Stimulated activated CD4-positive, alpha-beta T cell treated with anti-CD3 and anti-CD28 coated beads, Interleukin-1b, Interleukin-23, amount 100 ng/mL, for 1 hour (primary cell): ENCODE measurements at places on chromosomes 6 and 20.
A peak's percentile ranks its signal among the peaks of the same experiment; 100 is the strongest.

GRCh38 chr20:671252-672030 is 4.2 kb downstream of the SCRT2 start:
- DNase-seq, result no peak

- no peak for DNase-seq
These were observed 491.4 kb upstream of the RNF217 start for GRCh38 chr6:124470803-124471202.

DNA sequence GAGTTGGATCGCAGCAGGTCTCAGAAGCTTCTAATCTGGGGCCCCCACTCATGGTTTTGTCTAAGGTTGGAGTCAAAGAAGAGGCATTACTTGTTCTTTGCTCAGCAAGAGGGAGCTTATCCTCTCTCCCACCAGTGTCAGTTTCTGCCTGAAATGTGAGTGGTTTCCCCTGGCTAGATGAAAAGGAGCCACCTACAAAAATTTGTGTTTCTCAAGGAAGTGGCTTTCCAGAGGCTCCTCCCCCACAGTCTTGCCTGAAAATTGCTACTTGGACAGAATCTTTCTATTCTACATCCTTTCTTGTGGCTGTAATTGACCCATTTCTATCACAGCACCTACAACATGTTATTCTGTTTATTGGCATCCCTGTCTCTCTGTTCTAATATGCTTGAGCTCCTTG is 37.9 kb downstream of the SCML4 start:
- no peak for DNase-seq

DNA sequence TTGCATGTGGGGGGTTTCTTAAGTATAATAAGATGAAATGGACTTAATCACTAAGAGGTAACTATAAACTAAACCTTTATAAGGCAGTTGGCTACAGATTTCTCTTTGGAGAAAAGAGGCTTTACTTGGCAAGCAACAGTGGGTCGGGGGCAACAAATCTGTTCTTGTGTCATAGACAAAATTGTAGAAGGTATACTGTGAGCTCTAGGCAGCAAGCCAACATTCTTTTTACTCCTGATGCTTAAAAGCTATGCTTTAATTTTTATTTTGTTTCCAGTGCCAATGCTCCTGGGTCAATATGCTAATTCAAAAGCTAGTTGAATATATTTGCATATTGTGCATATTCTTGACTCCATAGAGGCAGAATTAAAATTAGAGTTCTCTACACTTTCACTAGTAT is 495.4 kb downstream of the BTBD3 start:
- no peak for DNase-seq

DNA sequence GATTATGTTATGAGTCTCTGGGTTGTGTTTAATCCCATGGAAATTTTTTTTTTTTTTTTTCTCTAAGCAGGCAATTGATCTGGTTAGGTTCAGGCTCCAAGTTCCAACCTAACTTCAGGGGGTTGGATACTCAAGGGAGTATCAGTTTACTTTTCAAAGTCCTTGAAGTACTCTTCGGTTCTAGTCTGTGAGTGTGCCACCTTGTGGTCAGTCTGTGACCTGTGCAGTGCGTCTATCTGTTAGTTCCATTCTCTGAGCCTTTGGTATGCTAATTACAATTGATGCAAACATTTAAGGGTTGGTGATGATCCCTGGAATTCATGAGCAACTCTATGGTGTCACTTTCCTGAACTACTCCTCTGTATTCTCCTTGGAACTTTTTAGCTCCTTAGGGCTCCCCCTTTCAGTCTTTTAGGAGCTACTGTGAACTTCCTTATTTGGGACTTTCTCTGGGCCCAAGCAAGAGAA is 342.0 kb downstream of the SOX4 start:
- no peak for DNase-seq

- no peak for DNase-seq
These were observed 91.9 kb downstream of the FAM217A start for GRCh38 chr6:3987053-3987452.

DNA sequence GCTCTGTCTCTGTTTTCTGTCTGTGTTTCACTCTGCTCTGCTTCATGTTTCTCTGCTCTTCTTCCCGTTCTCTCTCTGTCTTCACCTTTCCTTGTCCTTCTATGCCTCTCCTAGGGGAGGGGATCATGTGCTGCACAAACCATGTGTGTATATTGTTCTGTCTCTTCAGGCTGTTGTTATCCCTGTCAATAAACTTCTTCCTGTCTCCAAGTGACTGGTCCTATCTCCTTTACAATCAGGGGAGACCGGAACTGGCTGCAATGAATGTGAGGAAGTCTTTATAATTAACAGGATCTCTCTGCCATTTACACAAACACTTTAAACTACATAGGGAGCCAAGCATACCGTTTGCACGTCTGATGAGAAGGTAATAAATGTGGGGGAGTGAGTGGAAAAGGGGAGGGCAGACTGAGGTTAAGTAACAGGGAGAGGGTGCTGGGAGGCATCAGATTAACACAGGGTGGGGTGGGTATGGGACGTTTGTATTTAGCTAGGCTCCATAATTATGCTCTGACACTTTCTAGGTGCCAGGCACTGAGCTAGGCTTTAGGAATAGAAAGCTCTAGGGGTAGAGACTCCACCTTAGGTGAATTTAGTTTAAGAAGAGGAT is 626.1 kb downstream of the DHX35 start:
- no peak for DNase-seq

- no peak for DNase-seq
These were observed 66.8 kb upstream of the BTBD3 start for GRCh38 chr20:11850901-11851300.

GRCh38 chr20:37408302-37409193 is 62.6 kb downstream of the SRC start:
- no peak for DNase-seq

DNA sequence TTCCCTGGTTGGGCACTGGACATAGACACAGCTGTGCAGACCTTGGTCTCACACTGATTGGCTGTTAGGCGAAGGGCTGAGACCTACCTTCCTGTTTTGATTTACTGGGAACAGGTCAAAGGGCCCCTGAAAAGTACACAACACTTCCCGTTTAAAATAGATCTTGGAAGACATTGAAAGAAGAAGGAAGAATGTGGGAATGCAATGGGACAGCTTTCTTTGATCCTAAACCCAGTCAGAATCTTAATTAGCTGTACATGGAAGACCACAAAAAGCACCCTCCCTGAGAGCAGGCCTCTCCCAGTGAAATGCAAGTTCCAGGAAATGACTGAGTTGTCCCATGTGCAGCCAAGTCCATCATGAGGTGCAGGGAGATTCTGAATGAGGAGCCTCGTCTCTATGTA is 83.6 kb upstream of the EXOC2 start:
- DNase-seq, result no peak

- no peak for DNase-seq
These were observed 20.3 kb downstream of the TTPAL start for GRCh38 chr20:44495802-44496481.

- DNase-seq, result no peak
These were observed 40.4 kb upstream of the MCUR1 start for GRCh38 chr6:13854716-13855250.

DNA sequence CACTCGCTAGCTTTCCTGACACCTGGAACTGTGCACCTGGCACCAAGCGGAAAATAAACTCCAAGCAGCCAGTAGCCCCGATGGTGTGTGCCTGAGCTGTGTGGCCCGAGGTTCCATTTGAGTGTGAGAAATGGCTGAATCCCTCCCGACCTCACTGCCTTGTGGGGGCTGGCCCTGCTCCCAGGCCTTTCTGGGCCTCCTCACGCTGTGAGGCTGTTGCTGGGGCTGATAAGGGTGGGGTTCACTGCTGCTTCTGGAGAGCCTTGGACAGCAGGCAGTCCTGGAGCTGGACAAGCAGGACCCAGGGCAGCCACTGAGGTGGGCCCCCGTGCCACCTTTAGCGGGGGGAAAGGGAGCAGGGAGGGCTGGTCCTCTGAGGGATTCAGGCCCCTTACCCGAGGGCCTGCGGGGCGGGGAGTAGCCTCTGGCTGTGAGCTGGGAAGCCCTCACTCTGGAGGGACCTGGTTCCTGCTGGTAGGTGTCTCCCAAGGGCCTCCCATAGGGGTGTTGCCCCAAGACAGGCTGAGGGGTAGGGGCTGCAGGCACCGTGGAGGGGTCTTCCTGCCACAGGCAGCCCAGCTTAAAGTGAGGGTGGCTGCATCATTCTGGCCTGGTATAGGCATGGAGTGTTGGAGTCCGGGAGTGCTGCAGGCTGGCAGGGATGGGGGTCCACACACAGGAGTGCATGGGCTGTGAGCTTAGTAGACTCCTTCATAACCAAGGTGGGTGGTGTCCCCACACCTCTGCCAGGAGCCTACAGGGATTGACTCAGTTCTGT is 1.7 kb downstream of the PPDPF start:
- DNase-seq, result no peak

DNA sequence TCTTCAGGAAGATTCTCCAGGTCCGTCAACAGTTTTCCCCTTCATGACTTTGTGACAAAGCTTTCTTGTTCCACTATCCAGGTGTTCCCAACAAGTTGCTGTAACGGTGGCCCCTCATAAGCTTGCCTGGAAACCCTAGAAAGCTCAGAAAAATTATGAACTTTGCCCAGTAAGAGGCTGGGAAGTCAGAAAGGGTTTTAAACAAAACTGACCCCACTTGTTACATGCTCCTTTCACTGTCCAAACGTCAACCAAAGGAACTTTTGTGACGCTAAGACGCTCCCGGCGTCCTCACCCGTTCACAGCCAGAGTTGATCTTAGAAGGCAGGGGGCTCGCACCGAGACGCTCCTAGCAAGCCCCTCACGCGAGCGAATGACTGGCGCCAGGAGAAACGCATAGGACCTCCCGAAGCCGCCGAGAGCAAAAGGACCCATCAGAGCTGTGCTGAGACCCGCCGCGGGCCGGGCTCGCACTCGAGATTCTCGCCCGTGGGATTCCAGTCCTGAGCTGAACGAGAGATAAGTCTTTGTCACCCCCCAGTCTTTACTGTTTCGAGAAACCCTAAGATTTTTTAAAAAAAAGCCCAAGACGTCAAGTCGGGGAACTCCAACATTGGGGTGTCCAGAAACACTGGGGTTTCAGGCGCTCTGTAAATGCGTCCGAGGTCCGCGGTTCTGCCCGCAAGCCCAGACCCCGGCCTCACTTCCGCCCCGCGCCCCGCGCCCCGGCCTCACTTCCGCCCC is 544 bp upstream of the ACAT2 start:
- DNase-seq, result peak; percentile 3

DNA sequence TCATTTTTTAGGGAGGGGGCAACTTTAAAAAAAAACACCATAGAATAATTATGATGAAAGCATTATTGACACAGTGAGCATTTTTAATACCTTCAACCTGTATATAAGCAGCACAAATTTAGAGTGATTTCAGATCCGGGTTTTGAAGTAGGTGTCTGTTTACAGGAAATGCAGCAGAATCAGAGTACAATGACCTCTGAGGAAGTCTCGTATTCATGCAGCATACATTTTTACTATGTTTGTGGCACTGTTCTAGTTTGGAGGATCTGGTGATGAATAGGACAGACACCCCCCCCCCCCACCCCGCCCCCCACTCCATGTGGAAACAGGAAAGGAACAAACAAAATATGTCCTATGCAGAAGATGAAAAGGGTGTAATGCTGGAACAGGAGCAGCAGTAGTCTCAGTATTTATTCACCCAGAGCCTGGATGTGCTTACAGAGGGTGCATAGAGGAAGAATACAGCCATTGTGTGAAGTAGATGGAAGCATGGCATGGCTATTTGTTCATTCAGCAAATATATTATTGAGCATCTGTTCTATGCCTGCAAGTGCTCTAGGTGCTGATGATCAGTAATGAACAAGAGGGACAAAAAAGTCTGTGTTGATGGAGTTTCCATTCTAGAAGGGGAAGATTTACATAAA is 19.7 kb downstream of the VAPB start:
- DNase-seq, result no peak

DNA sequence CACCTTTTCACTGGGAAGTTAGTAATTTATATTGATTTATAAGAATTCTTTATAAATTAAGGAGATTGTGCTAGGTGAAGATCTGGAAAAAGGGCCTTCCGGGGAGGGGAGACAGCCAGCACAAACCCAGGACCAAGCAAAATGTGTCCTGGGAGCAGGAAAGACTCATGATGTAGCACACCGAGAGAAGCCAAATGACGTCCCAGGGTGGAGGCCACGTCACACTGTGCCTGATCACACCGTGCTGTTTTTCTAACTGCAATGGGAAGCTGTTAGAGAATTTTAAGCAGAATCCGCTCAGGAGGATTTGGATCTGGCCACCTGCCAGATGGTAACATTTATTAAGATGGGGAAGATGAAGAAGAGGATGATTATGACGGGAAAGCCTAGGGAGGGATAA is 72.7 kb upstream of the AKAP12 start:
- no peak for DNase-seq

GRCh38 chr6:43274916-43275597 is 23.0 kb upstream of the SLC22A7 start:
- no peak for DNase-seq

GRCh38 chr20:48295966-48296421 is 510.7 kb upstream of the SULF2 start:
- no peak for DNase-seq

- no peak for DNase-seq
These were observed 134.4 kb upstream of the COL21A1 start for GRCh38 chr6:56381801-56382251.

DNA sequence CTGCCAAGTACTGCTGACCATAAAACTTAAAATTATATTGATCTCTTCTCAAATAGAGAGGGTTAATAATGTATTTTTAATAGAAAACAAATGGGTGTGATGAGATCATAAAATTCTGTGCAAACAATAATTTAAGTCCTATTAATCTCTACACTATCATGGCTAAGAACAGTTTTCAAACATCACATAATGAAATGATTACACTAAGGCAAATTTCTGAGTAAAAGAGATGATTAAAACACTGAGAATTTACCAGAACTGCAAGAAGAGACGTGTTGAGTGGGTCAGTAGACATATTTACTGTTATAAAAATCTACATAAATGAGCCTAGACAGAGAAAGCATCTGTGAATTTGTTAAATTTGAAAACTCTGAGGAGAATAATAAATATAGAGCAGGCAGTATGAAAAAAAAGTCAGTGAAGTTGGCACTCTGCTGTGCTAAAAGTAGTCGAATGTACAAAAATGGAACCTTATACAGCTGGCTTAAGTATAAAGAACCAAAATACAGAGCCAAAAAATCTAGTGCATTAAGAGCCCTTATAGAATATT is 302.6 kb upstream of the MANEA start:
- DNase-seq, result no peak

GRCh38 chr6:13004601-13005000 is 288.0 kb downstream of the PHACTR1 start:
- DNase-seq, result no peak

DNA sequence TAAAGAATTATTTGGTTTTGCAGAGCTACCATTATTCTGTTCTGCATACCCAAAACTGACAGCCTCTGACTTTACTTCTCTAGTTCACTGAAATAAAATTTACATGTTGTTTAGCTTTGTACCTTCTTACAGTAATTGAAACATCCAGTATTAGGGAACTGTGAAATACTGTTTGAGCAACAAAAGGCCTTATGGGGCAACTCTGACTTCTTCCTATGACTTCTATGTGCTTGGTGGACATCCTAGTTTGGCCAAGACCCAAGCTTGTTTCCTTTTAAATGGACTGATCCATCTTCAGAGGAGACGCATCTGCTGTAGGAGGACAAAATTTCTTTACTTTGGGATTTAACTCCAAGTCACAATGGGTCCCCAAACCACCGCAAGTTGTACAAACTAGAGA is 44.7 kb downstream of the NR2E1 start:
- DNase-seq, result no peak
